ENCODE measurements at places on chromosomes 4 and X.

DNA sequence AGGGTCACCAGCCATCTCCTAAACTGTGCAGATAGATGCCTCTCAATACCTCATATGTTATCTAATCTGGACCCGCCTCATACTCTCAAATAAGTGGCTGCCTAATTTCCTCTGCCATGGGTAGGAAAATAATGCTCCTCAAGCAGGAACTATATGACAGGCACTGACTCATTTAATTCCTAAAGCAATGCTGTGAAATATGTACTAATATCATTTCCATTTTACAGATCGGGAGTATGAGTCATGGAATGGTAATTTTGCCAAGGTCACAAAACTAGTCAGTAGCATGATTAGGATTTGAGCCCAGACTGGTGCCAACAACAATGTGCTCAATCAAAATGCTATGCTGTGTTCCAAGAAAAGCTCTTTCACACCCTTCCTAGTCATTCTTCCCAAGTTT lies 3.0 kb upstream of the NXT2 start:
- DNase-seq, result no peak

DNA sequence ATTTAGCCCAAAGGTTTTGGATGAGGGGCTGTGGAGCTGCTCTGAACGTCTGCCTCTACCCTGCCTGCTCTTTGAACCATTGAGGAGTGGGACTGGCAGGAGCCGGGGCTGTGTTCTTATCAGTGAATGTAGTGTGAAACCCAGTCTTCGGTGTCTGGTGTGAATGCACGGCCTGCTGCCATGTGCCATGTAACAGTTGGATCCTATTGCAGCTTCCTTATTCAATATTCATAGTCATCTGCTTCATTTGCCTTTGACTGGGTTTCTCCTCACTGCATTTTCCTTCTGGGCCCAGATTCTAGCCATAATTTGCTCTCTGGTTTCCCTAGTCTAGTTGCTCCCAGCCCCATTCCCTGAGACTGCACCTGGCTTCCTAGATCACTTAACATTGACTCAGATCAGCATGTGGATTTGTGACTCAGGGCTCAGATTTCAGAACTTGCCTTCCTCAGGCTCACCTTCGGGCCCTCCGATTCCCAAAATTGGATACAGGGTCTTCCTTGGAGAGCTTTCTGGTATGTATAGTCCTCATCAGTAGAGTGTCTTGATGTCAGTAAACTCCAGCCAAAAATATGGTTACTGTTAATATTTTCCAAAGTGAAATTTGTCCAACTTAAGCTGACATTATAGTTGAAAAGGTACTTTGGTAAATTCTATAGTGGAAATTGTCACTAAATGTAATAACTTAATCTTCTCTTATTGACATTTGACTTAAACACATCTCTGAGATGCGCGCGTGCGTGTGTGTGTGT lies 94.0 kb upstream of the DDIT4L start:
- no peak for DNase-seq

- no peak for DNase-seq
Measured at GRCh38 chr4:149885896-149886295, 70.3 kb upstream of the IQCM start.

DNA sequence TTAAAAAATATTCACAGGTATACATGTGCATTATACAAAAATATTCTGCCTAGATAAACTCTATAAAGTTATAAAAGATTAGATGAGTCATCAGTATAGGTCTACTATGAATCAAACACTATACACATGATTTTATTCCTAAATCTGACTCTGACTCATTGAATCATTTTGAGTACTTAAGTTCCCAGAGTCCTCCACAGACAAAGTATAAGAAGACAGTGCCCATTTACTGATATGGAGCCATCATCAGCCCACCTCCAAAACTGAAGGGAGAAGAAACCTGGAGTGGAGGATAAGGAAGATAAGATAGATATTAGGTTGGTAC lies 28.7 kb upstream of the ANTXR2 start:
- no peak for DNase-seq

- no peak for DNase-seq
Measured at GRCh38 chr4:74654230-74654681, 140.1 kb downstream of the BTC start.

DNA sequence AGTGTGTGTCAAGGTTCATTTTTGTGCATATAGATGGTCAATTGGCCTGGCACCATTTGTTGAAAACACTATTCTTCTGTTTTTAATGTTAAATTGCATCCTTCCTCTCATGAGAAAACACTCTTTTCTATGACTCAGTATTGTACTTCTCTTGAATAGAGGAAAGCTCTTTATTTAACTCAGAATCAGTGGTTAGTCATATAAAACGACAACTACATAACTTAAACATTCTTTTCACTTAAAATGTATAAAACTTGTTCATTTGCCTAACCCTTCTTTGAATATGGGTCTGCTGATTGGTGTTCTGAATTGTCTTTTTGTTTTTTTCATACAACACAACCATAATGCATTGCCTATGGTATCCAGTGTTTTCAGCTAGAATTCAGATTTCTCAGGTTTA lies 17.2 kb upstream of the MRPL1 start:
- no peak for DNase-seq
